Thoracic aorta (tissue), 2 donors: ENCODE measurements at places on chromosomes 16 and 17. TPM values are rescaled to one million over a fixed set of nuclear protein-coding genes. Genes with fewer than 3 reads are reported as not detected.

The DRC3 gene
- total RNA-seq, result 0.27 TPM

The ABCA9 gene
- 38.6 TPM for total RNA-seq

The HP gene
- 10.8 TPM for total RNA-seq

The RASL10B gene
- total RNA-seq, result 24.1 TPM
